Epithelial cell of proximal tubule (primary cell): ENCODE measurements at places on chromosomes 5 and 9. TPM values are rescaled to one million over a fixed set of nuclear protein-coding genes. Genes with fewer than 3 reads are reported as not detected.

Gene DBH
- total RNA-seq: not detected in 2 replicates

Gene ARHGEF28
- total RNA-seq: 58.2 and 72.1 TPM in 2 replicates

Gene CRB2
- 0.14 and 0.35 TPM in 2 replicates for total RNA-seq

Gene WNT8A
- total RNA-seq: not detected in 2 replicates

DNA sequence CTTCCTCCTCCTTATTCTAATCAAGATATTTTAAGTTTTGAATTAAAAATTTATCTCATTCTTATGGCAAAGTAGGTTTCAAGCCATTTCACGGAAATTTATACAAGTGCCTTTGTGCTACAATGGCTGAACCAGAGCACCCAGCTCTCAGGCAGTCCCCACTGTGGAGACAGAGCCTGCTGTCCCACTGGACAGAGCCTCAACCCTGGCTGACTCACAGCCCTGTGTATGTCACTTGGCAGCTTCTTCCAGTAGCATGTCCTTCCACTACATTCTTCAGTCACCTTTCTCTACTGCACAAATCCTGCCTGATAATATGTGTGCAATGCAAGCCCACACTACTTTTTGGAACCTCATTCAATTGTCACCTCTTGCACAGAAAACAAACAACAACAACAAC is 253.1 kb downstream of the PDE4D start:
- DNase-seq: no peak

DNA sequence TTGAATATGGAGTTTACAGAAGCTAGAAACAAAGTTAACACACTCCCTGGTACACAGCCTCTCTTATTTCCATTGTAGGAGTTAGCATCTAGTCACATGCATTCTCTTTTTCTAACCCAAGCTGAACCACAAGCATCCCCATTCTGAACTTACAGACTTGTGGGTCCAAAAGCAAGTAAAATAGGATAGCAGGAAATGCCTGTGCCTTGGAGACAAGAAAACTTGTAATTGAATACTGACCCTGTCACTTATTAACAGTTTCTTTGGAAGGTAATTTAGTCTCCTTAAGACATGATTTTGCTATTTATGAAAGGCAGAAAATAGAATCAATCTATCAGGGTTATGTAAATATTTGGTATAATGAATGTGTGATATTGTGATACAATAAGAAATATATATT is 353.6 kb downstream of the TLE4 start:
- DNase-seq: no peak

DNA sequence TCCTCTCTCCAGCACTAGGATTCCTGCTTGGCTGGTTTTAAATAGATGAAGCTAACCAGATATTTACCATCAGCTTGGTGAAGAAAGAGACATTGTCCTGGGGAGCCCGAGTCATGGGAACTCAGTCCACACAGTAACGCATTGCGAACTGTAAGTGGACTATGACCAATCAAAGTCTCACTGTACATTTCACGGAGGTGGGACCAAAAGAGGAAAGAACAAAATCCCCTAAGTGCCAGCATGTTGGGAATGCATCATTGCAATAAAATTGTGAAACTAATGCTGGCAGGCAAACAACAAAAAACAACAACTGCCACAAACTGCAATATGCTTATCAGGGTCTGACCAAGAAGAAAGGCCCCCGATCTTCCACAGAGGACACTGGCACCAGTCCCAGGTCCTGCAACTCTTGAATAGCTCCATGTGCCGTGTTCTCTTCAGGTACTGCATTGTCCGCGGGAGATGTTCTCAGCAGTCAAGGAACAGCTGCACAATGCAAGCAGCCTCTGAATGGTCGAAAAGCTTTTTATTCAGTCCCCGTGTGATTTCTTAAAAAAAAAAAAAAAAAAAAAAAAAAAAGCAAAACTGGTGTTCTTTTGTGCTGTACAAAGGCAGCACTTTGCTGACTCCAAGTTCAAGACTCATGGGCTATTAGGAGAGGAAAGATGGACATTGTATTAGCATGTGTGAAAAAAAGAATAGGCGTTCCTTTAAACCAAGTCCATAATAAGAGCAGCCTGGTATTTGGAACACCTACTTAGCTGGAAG is 38.1 kb downstream of the SEMA6A start:
- DNase-seq: no peak

DNA sequence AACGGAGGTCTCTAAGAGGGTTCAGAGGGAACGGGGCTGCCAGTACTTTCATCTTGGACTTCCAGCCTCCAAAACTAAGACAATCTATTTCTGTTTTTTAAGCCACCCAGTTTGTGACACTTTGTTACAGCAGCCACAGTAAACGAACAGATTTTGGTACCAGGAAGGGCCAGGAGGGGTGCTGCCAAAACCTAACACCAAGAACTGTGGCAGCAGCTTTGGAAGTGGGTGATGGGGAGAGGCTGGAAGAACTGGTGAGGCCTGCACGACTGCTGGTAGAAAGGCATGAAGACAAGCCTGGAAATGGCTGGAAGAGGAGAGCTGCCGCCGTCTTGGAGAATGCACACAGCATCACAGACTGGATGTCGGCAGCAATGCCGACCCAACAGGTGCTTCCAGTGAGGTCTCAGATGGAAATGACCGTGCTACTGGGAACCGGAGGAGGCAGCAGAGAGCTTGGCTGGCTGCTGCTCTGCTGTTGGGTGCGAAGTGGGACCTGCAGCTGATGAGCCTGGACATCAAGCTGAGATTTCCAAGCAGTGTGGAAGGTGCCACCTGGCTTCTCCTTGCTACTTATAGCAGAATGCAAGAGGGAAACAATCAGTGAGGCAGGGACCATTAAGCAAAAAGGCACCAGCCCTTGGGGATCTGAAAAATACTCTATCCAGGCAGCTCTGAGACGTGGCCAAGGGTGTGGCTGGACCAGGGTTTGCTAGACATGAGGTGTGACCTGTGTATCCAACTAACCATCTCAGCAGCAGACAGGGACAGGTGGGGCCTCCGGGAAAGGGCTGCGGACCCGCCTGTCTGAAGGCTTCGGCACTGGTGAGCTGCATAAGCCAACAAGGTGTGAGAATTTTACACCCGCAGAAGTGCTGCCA is 4.7 kb upstream of the TMEM210 start:
- DNase-seq: no peak

DNA sequence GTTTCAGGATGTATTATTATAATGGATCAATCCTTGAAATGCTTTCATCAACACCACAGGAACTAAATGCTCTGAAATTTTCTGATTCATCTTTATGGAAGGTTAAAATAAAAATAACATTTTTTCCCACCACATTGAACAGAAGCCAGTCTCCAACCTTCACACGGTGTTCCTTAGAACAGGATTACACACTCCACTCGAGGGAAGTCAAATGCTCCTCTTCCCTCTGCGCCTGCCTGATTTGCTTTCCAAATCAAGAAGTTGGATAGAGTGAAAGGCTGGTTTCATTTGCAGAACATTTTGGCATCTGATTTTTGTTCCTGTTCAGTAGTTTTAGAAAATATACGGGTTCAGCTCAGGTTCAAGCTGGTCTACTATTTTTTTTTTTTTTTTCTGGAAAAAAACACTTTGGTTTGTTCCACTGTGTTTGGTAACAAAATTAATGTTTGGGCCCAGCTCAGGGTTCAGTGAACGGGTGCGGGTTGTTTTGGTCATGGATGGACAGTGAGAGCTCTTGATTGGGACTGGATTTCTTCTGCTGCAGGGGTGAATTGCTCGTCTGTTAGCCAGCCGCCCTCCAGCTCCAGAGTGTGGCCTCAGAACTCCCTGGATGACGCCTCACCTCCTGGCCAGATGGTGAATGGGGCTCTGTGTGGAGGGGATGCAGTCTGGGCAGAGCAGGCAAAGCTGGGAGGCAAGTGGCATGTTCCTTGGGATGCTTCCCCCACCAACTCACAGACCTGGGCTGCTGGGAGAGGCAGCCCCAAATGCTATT is 82.4 kb upstream of the STC2 start:
- no peak for DNase-seq

DNA sequence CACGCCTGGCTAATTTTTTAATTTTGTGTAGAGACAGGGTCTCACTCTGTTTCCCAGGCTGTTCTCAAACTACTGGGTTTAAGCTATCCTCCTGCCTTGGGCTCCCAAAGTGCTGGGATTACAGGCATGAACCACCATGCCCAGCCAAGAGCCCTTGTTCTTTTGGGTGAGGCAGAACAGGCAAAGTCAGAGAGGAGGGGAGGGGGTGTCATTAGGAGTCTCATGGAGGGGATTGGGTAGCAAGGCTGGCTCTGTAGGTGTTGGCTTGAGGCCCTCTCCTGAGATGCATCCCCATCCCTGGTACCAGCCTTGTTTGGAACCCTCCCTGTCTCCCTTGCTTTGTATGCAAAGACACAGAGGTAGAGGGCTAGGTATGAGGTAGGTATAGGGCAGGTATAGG is 24.1 kb downstream of the GSN start:
- DNase-seq: no peak

GRCh38 chr5:9062873-9063272 is 483.0 kb downstream of the SEMA5A start:
- DNase-seq: peak; percentile 74

Gene PAEP
- not detected in 2 replicates for total RNA-seq

Gene TIGD6
- 0.75 and 3.8 TPM in 2 replicates for total RNA-seq

- DNase-seq: peak; percentile 57
These were observed 356.2 kb upstream of the NUDT12 start for GRCh38 chr5:103918668-103919367.

Gene CDH9
- total RNA-seq: not detected in 2 replicates

DNA sequence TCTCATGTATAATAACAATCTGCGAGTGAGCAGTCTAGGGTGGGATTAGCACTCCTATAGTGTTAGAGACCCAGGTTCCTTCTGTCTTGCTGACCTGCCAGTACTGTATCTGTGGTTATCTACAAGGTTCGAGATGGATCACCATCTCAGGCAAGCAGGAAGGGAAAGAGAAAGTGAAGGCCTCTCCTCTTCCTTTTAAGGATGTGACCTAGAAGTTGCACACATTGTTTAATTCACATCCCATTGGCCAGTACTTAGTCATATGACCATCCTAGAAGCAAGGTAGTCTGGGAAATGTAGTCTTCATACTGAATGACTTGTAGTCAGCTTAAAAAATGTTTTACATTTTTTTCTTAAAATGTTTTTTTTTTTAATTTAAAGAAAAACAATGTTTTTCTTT is 168.6 kb downstream of the CARTPT start:
- peak; percentile 45 for DNase-seq

DNA sequence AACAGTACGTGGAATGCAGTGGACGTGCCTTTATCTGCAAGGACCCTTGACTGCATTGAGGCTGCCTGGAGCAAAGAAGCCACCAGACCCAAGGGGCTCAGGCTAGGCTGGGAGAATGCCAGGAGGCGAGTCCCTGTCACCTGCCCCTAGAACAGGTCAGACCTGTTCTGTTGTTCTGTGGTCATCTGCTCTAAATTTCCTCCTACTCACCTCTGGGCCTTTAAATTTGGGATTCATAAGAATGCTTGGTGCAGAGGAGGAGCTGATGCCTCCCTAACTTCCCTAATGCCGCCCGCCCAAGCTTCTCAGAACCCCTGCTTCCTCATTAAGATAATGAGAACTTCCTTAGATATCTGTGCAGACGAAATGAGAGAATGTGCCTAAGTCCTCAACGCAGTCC is 32.0 kb downstream of the DAPK1 start:
- no peak for DNase-seq

DNA sequence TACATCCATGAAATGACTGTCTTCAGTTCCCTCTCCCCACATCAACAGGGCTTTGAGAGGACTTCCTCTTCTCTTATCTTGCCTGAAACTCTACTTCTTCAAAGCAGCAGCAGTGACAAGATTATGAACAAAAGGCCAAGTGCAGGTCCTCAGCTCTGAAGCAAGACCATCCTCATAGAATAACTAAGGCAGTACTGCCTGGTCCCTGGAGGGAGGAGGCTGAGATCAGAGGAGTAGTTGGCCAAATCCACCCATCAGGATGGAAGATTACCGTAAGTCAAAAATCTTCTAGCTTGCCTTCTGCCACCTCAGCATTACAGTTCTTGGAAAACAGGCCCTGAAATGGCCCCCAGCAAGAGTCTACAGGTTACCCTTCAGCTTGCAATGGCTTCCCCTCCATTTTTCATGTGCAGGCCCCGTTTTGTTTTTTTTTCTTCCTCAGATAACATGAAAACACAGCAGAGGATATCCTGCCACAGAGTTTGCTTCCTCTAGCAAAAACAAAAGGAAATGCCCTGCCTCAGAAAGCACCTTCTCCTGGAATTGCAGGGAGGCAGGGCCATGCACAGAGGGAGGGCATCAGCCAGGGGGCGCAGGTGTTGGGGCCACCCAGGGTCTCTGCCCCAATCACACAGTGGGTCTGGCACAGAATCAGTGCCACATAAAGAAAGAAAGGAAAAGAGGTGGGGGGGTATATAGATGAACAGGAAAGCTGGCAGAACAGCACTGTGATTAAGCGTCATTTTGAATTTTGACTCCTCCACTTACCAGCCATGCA is 40.0 kb downstream of the KLHL3 start:
- DNase-seq: no peak

- no peak for DNase-seq
These were observed 62.9 kb downstream of the INSL6 start for GRCh38 chr9:5122516-5122915.

- DNase-seq: no peak
These were observed 21.6 kb downstream of the ACO1 start for GRCh38 chr9:32406046-32406445.

- no peak for DNase-seq
These were observed 86.5 kb downstream of the ANGPTL2 start for GRCh38 chr9:127035948-127036347.

DNA sequence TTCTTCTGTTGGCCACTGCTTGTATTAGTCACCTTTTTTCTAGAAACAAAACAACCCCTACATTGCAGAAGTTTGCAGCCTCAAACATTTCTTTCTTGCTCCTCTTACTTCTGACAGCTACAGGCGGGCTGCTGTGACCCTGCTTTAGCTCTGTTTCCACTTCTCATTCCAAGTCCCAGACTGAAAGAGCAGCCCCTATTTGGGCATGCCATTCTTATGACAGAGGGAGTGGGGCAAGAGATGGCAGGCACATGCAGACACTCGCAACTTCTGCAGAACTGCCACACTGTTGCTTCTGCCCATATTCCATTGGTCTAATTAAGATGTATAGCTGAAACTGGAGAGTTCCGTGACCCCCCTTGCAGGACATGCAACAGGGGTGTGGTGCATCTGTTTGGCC is 19.6 kb upstream of the RPS23 start:
- DNase-seq: no peak

Gene BASP1
- total RNA-seq: 106 and 135 TPM in 2 replicates

DNA sequence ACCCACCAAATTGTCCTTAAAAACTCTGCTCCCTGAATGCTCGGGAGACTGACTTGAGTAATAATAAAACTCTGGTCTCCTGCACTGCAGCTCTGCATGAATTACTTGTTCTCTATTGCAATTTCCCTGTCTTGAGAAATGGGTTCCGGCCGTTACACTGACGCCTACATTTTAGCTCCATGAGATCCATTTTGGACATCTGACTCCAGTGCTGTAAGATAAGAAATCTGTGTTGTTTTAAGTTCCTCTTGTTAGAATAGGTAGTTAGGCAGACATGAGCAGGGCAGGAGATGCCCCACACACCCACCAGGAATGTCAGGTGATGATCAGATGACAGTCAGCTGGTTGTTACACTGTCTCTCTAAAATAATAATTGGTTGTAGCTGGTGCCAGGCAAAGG is 125.8 kb upstream of the SHB start:
- DNase-seq: no peak

DNA sequence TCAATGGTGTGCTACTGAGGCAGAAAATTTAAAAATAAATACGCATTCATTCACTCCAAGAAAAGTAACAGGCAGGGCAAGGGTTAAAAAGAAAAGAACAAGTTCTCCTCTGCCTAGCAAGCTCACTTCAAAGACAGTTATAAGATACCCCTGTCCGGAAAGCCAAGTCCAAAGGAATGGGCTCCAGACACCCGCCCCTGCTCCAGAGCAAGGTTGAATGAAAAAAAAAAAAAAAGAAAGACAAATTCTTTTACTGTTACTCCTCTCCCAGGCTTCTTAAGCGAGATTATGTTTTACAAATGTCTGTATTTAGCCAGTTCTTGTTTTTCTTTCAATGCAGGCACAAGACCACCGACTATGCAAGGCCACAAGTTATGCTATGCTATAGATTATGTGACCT is 9.1 kb upstream of the ANXA2R start:
- no peak for DNase-seq
